ENCODE measurements at places on chromosomes 1 and 21. TPM values are rescaled to one million over a fixed set of nuclear protein-coding genes. Genes with fewer than 3 reads are reported as not detected.
A peak's percentile ranks its signal among the peaks of the same experiment; 100 is the strongest.

DNA sequence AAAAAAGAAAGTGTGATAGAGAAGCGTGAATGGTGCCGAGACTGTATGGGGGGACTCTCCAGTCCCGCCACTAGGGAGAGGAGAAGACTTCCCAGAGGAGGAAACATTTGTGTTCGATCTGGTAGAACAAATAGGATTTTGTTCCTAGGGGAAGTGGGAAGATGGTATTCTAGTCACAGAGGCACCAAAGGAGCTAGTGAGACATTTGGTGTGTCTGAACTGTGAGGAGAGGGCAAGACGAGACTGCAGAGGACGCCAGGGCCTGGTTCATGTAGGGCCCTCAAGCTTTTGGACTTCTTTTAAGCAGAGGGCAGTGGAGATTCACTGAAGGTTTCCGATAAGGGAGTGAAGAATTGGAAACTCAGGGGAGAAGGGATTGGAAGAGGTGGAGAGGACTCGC, 2.9 kb downstream of the BTBD19 start:
- peaks cover 2% of the 10 kb centered on the region for H3K27me3 ChIP-seq
- peaks cover 69% of the 10 kb centered on the region for H3K4me1 ChIP-seq
- peaks cover 70% of the 10 kb centered on the region for H3K36me3 ChIP-seq
- DNase-seq: peak; percentile 59
- H3K4me3 ChIP-seq: peak overlapping the region; percentile 81
- peak overlapping the region; percentile 99 for H3K27ac ChIP-seq

DNA sequence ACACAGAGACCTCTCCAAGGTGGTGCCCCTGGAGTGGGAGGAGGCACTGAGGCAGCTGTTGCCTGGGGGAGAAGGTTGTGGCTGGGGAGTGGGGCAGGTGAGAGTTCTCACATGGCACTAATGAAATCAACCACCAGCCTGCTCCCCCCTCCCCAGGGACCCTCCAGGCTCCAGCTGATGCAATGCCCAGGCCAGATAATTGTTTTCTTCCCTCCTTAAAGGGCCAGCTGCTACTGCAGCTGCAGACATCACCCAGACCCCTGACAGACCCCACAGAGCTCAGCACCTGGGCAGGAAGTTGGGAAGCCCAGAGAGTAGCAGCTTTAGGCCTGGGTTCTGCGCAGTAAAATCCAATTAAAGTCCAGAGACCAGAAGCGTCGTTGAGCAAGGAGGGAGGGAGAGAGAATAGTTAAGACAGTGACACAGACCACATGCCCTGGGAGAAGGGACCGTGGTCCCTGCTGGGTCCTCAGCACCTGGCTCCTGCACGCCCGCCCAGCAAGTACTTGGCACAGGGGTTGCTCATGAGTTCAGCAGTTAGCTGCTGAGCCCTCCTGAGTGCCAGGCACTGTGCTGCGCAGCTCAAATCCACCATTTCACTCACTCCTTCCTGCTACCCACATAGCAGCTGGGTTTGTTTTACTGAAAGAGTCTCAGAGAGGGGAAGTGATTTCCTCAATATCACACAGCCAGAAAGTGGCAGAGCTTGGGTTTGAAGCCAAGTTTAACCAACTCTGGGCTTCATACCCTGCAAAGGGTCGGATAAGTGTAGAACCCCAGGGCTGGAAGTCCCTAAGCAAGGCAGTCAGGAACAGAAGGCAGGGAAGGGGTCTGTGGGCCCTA, 1.9 kb downstream of the RIMS3 start:
- H3K4me3 ChIP-seq: peak overlapping the region; percentile 43
- H3K4me1 ChIP-seq: peaks cover 23% of the 10 kb centered on the region
- no peaks in the 10 kb centered on the region for H3K36me3 ChIP-seq

- H3K27me3 ChIP-seq: no peaks in the 10 kb centered on the region
- no peak for DNase-seq
- H3K36me3 ChIP-seq: peaks cover 67% of the 10 kb centered on the region
- peak overlapping the region; percentile 92 for H3K4me3 ChIP-seq
- peaks cover 57% of the 10 kb centered on the region for H3K4me1 ChIP-seq
Measured at GRCh38 chr1:173867141-173867752, 542 bp downstream of the GAS5 start.

- H3K27ac ChIP-seq: no peak overlapping the region
- no peaks in the 10 kb centered on the region for H3K4me1 ChIP-seq
- no peak overlapping the region for H3K4me3 ChIP-seq
- H3K36me3 ChIP-seq: no peaks in the 10 kb centered on the region
- no peak for DNase-seq
Measured at GRCh38 chr1:17251246-17251645, 2.3 kb downstream of the PADI3 start.

GRCh38 chr1:172976222-172977041, 74.3 kb downstream of the TNFSF18 start:
- H3K36me3 ChIP-seq: no peaks in the 10 kb centered on the region
- peaks cover 14% of the 10 kb centered on the region for H3K27me3 ChIP-seq
- H3K4me1 ChIP-seq: no peaks in the 10 kb centered on the region
- H3K27ac ChIP-seq: no peak overlapping the region

DNA sequence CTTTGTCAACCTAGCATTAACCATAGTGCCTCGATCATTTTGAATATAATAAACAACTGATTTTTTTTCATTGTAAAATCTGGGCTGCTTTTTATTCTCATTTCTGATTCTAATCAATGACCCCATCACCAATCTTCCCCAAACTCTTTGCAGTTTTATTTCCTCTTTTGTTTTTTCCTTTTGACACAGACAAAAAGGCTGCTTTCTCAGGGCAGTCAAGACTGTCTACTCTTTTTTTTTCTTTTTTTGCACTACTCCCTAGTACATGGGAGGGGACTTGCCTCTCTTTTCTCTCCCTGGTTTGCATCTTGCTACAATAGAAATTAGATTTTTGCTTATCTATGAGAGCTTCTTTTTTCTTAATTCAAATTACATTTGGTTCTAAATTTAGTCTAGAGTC, 987.9 kb downstream of the ADGRL2 start:
- no peaks in the 10 kb centered on the region for H3K27me3 ChIP-seq
- H3K4me3 ChIP-seq: no peak overlapping the region
- H3K27ac ChIP-seq: no peak overlapping the region
- no peak for DNase-seq
- no peaks in the 10 kb centered on the region for H3K4me1 ChIP-seq

- H3K4me3 ChIP-seq: no peak overlapping the region
- peaks cover 6% of the 10 kb centered on the region for H3K27me3 ChIP-seq
- H3K36me3 ChIP-seq: no peaks in the 10 kb centered on the region
- no peak overlapping the region for H3K27ac ChIP-seq
Measured at GRCh38 chr1:213484333-213484732, 433.3 kb downstream of the RPS6KC1 start.

DNA sequence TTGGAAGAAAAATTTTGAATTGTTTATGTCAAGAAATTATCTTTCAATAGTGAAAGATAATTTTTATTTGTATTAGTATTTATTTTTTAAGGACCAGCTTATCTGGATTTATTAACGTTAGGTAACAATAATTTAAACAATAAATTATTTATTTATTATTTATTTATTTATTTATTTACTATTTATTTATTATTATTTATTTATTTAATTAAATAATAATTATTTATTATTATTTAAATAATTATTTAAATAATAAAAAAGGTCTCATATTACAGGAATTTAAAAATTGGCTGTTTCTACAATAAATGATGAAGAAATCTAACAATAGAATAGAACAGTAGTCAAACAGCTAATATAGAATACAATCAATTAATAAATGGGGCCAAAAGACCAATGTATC, 618.7 kb upstream of the BRINP3 start:
- no peaks in the 10 kb centered on the region for H3K36me3 ChIP-seq
- H3K4me3 ChIP-seq: no peak overlapping the region
- DNase-seq: no peak
- H3K4me1 ChIP-seq: no peaks in the 10 kb centered on the region
- H3K27me3 ChIP-seq: no peaks in the 10 kb centered on the region

GRCh38 chr1:206882555-206882954, 14.7 kb upstream of the IL24 start:
- peaks cover 2% of the 10 kb centered on the region for H3K4me1 ChIP-seq
- no peak overlapping the region for H3K27ac ChIP-seq
- no peak for DNase-seq
- H3K4me3 ChIP-seq: no peak overlapping the region

DNA sequence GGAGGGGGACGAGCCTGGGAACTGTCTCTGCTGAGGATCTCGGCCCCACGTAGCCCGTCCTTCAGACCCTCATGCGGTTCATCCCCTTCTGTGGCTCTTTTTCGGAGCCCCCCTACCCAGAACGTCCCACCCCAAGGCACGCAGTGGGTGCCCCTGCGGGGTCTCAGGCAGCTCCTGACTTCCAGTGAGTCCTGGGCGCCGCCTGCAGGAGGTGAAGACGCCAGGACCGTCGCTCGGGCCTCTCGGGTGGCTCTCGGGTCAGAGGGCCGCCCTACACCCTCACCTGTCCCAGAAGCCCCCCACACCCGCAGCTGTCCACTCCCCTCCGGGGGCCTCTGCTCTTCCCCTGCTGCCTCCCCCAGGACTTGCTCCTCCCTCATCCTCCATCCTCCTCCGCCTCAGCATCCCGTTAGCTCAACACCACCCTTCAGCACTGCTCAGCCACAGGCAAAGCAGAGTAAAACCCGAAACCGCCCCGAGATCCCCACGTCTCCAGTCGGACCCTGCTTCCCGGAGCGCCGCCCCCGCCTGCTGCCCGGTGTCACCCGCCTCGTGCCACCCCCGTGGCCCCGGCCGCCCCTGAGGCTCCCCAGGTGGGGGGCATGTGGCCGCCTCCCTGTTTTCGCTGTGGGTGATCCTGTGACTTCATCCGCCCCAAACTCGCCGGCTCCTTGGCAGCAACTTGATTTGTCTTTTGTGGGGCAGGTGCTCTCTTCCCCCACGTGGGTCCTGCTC, 13.3 kb upstream of the POFUT2 start:
- H3K4me3 ChIP-seq: no peak overlapping the region
- no peaks in the 10 kb centered on the region for H3K36me3 ChIP-seq
- H3K27me3 ChIP-seq: no peaks in the 10 kb centered on the region
- H3K27ac ChIP-seq: no peak overlapping the region
- no peaks in the 10 kb centered on the region for H3K4me1 ChIP-seq

Gene FNDC7
- not detected for total RNA-seq

Gene UBXN10
- 1.2 TPM for total RNA-seq

Gene CR1L
- not detected for total RNA-seq

Gene NBPF11
- 10.1 TPM for total RNA-seq

Gene SPATA46
- total RNA-seq: not detected

Gene PTPN7
- 475 TPM for total RNA-seq

Gene GREM2
- 0.05 TPM for total RNA-seq
